DMS 273 treated with DMSO at 0.1 percent for 48 hours (cell line): ENCODE measurements at places on chromosomes 2 and 18.

- DNase-seq = no peak
Measured at GRCh38 chr2:54801352-54801751, 77.9 kb downstream of the EML6 start.

DNA sequence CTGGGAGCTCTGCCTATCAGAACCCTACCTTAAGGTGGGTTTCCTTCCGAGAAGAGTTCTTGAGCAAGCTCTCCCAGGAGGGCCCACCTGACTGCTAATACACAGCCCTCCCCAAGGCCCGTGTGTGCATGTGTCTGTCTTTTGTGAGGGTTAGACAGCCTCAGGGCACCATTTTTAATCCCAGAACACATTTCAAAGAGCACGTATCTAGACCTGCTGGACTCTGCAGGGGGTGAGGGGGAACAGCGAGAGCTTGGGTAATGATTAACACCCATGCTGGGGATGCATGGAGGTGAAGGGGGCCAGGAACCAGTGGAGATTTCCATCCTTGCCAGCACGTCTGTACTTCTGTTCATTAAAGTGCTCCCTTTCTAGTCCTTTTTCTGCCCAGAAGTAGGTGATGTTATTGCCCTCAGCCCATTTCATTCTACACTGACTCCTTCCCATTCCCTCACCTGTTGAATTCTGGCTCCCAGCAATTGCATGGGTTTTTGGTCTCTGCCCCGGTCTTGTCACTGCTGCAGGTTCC, 6.5 kb downstream of the TMEM37 start:
- DNase-seq = no peak

GRCh38 chr2:39948016-39948719, 169.1 kb upstream of the THUMPD2 start:
- no peak for DNase-seq

GRCh38 chr18:56825878-56826277, 174.7 kb downstream of the WDR7 start:
- DNase-seq = no peak

- no peak for DNase-seq
Measured at GRCh38 chr2:141517852-141518421, 612.9 kb downstream of the LRP1B start.

DNA sequence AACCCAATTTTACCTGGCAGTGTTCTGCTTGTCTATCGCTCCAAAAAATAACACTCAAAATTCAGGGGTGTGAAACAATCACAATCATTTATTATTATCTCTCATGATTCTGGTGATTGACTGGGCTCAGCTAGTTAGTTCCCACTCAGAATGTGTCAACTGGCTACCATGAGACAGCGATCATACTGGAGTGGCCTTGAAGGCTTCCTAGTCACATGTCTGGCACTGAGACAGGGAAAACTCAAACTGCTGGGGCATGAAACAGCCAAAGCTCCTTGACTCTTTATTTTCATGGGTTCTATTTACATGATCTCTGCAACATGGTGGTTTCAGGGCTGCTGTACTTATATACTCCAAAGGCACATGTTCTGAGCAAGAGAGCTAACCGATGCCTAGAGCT, 6.2 kb upstream of the ANXA4 start:
- DNase-seq = no peak

GRCh38 chr2:182436252-182436651, 9.4 kb upstream of the PDE1A start:
- DNase-seq = no peak

DNA sequence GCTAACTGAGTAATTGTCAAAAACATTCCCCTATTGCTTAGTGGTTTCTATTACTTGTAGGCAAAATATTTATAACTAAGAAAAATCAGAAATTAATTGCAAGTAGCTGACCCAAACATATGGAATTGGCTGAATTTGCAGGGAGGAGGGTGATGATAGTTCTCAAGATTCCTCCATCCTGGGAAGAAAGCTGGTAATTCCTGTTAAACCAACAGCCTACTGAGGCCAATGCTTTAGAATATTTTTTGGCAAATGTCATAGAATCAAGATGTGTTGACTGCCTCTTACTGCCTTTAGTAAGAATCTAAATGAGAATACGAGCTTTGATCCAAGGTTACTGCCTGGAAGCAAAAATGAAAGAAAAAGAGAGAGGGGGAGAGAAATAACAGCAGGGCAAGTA, 120.0 kb downstream of the COL6A3 start:
- no peak for DNase-seq

- no peak for DNase-seq
Measured at GRCh38 chr18:78448106-78448505, 531.5 kb upstream of the SALL3 start.

GRCh38 chr18:44691148-44691925, 10.6 kb downstream of the SETBP1 start:
- no peak for DNase-seq

- DNase-seq = no peak
Measured at GRCh38 chr2:47313728-47314127, 89.2 kb upstream of the MSH2 start.

DNA sequence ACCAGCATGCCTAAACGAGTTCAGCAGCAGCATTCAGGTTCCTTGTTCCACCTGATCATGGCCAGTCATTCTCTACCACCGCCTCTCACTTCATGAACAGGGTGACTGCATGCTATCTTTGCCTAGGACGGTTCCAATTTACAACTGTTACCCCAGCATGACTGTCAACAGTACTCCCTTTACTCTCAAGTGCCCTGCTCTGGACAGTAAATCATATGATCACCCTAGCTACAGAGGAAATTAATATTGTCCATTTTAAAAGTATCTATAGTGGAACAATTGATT, 25.7 kb downstream of the MGAT4A start:
- no peak for DNase-seq

GRCh38 chr2:216083464-216084281, 2.0 kb downstream of the TMEM169 start:
- peak; percentile 59 for DNase-seq

DNA sequence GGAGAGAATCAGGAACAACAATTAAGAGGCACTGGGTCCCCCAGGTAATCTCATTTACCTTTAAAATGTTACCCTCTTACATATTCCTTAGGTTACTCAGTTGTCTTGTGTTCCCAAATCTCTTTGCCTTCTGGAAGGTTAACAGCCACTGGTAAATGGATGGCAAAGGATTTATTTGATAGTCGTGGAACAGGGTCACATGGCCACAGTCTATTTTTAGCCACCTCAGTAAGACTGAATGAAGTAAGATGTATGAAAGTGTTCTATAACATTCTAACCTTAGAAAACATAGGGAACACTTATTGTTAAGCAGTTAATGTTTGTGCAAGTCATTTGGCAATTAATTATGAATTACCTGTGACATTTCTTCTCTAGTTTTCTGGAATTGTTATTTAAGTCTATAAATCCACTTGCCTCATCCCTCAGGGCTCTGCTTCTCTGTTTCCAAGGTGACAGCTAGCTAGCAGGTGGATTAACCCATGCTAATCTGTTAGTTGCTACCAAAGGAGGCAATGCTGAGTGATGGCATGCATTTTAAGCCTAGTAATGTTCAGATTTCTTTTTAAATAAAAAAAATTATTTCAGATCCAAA, 211.0 kb downstream of the PIK3C3 start:
- DNase-seq = no peak

GRCh38 chr18:55121397-55122170, 162.3 kb upstream of the CCDC68 start:
- no peak for DNase-seq

DNA sequence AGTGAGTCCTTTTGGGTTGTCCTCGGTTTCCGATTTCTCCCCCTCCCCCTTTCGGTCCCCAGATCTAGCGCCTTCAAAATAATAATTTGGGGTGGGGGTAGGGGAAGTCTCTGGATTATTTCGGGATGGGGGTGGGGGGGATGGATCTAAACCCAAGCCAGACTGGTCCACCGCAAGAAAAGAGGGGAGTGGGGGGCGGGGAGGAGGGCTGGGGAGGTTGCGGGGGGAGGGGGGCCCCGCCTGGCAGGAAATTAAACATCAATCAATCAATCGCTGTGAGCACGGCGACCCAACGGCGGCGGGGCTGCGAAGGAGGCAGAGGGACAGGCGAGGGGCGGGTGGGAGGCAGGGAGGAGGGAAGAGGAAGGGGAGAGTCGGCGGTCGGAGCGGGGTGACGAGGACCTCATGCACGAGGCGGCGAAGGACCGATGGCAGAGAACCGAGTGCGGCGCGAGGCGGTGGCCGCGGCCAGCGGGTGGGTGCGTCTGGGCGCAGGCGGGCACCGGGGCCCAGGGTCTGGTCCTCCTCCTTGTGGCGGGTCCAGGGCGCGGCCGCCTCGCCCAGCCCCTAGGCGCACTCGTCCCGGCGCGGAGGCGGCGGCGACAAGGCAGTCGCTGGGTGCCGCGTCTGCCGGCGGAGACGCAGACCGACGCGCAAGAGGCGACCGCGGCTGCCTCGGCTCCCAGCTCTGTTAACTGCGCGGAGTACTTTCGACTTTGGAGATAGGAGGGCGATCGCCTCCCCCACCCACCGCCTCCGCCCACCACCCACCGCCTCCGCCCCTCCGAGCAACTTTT, 468 bp upstream of the SATB2 start:
- DNase-seq = peak; percentile 26

DNA sequence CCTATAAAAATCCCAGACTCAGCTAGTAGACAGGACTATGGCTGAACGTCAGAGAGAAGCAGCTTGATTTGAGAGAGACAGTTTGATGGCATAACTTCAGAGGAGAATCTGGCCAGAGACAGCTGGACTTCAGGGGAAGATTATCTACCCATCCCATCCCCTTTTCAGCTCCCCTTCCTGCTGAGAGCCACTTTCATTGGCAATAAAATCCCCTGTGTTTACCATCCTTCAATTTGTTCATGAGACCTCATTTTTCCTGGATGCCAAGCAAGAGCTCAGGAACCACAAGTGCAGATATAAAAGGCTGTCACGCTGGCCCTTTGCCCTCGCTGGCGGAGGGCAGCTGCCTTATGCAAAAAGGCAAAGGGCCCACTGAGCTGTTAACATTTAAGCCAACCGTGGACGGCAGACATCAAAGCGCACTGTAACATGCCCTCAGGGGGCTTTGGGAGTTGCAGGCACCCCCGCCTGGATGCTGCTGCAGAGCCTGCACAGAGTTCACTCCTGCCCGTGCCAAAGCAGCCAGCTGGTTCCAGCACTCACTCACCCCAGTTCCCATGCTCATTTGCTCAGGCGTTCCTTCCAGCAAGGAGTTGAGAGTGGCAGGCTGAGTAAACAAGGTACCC, 164.3 kb upstream of the PGAP1 start:
- DNase-seq = no peak

DNA sequence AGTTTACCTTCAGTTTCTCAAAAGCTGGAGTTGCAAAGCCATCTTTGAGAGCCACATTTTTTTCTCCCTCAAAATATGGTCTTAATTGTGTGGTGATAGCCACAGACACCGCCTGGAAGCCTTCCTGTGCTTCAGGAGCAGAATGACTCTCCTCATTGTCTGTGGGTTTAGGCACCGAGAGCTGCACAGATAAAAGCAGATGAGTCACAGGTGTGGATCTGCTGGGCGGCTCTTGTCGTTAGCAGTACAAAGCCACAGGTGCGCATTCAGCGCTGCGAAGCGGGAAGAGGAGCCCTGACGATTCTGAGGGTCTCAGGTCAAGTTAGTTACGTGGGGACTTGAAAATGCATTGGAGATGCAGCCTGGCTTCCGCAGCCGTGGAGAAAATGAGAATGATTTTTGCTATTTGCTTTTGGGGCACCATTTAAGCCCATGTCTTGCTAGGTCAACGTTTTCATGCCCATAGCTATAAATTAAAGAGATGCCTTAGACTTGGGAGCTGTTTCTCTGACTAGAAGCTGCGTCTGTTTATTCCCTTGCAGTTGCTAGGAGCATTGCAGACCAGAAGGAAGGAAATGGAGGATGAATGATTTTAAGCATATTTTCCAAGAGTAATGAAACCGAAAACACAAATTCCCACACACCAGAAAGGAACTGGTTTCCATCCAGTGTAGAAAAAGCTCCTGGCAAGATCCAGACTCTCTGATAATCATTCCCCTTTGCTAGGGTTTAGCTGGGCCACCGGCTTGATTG, 51.5 kb downstream of the KLHL29 start:
- DNase-seq = no peak
